Amniotic epithelial cell (primary cell): ENCODE measurements at places on chromosomes 2 and 18.

DNA sequence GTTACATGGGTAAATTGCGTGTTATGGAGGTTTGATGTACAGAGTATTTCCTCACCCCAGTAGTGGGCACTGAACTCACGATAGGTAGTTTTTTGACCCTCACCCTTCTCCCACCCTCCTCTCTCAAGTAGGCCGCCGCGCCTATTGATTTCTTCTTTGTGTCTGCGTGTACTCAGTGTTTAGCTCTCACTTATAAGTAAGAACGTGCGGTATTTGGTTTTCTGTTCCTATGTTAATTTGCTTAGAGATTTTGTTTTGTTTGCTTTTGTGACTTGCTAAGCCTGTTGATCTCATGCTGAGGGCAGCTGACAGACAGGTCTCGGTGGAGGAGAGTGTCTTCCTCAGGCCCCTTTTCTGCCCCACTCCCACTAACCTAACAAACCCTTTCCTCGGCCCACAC is 36.2 kb downstream of the ACOXL start:
- DNase-seq = no peak

GRCh38 chr2:69642709-69643601 is 584 bp downstream of the AAK1 start:
- DNase-seq = peak; percentile 83

DNA sequence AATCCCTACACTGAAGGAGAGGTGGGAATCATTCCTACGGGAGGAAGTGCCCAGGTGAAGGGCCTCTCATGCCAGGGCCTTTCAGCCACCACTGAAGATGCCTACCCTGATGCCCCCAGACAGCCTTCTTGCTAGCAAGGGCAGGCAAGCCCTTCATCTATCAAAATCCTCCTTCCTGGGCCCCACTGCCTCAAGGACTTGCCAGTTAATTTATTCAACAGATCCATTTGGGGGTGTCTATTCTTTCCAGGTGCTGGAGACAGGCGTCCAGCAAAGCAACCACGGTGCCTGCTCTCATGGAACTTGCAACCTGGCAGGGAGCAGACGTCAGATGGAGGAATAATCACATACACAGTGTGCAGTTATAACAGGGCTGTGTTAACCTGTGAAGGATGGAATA is 95.5 kb downstream of the GYPC start:
- no peak for DNase-seq

DNA sequence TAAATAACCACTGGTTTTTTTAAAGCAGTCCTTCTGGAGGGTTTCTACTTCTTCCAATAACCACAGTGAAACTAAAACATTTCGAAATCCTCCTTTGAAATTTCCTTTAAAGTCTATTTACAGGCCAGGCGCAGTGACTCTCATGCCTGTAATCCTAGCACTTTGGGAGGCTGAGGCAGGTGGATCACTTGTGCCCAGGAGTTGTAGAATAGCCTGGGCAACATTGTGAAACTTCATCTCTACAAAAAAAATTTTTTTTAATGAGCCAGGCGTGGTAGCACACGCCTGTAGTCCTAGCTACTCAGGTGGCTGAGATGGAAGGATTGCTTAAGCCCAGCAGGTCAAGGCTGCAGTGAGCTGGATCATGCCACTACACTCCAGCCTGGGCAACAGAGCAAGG is 15.2 kb downstream of the KIDINS220 start:
- peak; percentile 48 for DNase-seq

DNA sequence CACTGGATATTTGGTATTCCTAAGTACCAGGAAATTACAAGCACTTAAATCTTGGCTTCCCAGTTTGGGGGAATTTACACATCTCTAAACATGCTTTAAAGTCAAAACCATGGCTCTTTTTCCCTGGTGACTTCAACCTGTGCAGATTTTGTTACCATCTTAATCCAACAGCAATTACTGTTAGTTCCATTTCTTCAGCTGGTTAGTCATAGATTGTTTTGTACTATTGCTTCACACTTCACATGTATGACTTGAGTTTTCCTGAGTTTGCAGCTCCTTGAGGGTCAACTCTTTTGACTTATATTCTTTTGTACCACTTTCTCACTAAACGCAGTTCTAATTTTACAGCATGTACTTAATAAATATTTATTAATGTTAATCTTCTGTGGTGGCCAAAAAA is 203.4 kb upstream of the RND3 start:
- peak; percentile 74 for DNase-seq

DNA sequence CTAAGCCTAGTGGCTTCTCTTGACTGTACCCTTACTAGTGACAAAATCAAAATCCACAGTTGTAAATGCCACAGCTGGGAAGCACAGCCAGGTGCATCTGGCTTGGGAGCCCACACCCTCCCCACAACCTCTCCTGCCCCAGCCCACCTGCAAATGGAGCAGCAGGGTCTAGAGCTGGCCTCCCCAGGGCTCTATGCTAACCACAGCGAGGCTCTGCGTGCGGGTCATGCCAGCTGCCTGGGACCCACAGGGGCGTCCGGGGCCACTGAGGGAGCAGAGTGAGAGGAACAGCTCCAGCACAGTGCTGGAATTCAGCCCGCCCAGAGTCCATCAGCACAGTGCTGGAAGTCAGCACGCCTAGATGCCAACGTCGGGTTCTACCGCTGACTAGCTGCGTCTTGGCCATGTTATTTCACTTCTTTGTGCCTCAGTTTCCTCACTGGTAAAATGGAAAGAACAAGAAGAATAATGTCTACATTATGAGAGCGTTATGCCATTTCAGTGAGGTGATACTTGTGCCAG is 109.1 kb upstream of the ID2 start:
- DNase-seq = no peak

DNA sequence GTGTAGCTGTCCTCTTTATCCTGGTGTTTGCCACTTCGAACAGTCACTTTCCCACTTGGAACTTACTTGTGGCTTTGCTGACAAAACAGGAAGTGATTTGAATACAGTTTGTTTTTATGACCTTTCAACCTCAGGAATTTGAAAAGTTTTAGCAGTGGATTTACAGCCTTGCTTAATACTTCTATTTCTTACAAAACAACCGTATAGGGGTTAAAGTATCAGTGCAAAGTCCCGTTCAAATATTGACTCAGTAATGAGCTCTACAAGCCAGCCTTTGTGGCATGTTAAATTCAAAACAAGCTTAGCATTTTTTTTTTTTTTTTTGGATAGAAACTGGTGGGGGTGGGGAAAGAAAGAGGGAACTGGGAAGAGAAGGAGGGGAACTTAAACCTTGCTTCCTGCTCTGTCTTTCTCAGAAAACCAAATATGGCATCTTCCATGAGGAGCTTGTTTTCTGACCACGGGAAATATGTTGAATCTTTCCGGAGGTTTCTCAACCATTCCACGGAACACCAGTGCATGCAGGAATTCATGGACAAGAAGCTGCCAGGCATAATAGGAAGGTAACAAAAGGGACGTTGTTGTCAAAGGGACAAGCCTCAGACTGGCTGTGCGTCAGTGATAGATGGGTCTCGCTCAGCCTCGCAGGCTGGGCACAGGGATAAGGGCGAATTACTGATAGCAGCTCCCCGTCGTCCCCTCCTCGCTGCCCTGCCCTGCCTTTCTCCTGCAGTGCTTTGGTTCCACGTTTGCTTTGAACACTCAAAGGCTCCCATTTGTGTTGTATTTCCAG is at the start of gene HNMT:
Gene HNMT (plus strand): TSS at position 408 of the 793 bp plus-strand sequence. CDS start 19 bp downstream, at position 427.
- peak; percentile 87 for DNase-seq

- DNase-seq = peak; percentile 14
Observed at GRCh38 chr2:233857511-233858141, 3.3 kb upstream of the HJURP start.

- DNase-seq = no peak
Observed at GRCh38 chr18:555705-556457, 24.3 kb upstream of the CETN1 start.

DNA sequence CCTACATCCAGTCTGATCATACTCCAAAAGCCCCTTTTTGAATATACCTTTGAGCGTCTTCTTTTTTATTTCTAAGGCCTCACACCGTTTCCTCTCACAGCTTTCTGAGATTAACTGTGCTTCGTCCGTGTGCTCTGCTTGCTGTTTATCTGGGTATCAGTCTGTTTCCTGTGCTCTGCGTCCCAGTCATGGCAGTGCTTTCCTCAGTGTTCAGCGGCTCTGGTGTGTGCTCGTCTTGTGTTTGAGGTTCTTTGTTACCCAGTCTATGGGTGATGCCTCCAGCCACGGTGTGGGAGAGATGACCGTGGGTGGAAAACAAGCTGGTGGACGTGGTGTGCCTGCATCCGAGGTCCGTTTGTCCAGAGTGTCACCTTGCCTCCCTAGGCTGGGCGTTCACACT is 33.6 kb upstream of the BIN1 start:
- DNase-seq = no peak

- no peak for DNase-seq
Observed at GRCh38 chr2:229501051-229501794, 213.1 kb downstream of the DNER start.

GRCh38 chr2:44897406-44897805 is 44.1 kb upstream of the SIX3 start:
- no peak for DNase-seq

DNA sequence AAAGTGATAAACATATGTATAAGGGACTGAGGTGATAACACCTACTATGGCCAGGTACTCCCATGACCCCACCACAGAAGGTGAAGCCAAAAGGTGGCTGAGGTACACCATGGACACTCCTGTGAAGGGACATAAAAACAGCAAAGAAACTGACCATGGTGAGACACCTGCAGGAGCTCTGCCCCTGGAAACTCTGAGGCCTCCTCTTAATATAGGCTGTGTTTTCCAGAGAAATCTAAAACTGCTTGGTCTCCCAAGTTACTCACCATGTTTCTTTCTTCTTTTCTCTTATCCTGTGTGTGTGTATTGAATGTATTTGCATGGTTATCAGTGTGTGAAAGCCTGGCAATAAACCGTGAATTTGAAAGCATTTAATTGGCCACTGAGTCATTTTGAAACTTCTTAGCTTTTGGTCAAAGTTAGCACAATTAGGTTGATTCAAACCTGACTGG is 739.3 kb upstream of the GCFC2 start:
- DNase-seq = no peak

GRCh38 chr2:83063933-83064332 is 1395.1 kb downstream of the SUCLG1 start:
- DNase-seq = no peak

GRCh38 chr2:30565851-30566358 is 118.9 kb downstream of the LCLAT1 start:
- DNase-seq = peak; percentile 81

DNA sequence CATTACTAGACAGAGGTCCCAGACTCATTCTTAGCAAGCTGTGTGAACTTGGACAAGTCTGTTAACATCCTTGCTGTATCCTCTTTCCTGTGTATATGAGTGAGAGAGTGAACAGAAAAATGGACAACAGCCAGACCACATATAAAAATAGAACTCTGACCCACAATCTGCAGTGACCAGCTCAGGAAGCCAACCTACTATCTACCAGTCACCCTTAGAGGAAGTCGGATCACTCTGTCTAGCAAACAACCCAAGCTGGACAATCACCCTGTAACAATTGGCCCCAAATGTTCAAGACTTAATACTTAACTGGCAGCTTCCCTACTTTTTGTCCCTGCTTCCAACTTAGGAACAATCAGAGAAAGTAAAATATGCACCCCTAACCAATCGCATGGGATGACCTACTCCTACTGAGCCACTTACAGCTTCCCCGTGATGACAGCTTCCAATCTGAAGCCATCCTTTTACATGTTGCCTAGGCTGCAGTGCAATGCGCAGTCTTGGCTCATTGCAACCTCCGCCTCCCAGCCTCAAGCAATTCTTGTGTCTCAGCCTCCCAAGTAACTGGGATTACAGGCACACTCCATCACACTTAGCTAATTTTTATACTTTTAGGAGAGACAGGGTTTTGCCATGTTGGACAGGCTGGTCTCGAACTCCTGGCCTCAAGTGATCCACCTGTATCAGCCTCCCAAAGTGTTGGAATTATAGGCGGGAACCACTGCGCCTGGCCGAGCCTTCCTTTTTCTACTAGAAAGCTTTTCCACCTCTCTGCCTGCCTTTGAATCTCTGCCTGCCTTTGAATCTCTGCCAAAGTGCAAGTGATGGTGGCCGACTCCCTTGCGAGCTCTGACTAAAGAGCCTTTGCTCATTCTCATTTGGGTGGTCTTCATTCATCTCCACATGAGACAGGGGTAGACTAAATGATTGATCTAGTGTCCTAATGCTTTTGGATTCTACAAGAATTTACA is 158.3 kb upstream of the NDUFV2 start:
- peak; percentile 78 for DNase-seq

GRCh38 chr2:158719403-158719802 is 75.7 kb upstream of the DAPL1 start:
- no peak for DNase-seq

DNA sequence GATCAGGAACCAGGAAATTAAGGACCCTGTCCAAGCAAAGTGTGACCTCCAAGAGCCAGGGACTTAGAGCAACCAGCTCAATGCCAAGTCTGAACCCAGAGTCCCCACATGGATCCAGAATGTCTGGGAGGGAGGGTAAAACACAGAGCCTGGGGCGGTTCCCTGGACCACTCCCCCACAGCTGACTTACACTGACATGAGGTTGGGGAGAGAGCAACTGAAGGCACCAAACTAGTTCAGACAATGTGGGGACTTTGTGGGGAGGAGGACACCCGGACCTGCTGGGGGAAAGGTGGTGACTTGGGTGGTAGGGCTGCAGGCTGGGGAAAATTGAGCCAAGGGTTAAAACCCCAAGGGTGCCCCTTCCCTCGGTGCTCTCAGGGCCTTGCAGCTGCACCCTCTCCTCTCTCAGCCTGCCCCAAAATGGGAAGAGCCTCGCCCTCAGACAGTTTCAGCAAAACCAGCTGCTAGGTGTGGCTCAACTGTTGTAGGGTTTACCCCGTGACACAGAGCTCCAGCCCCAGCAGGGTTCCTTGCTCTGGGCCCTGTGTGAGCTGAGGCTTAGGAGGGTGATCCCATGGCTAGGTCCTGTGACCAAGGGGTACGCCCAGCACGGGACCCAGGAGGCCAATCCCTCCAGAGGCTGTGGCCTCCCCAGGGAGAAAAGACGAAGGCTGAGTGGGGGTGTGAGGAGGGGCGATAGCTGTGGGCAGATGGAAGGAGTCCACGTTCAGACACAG is 28.6 kb downstream of the MARCO start:
- DNase-seq = no peak

DNA sequence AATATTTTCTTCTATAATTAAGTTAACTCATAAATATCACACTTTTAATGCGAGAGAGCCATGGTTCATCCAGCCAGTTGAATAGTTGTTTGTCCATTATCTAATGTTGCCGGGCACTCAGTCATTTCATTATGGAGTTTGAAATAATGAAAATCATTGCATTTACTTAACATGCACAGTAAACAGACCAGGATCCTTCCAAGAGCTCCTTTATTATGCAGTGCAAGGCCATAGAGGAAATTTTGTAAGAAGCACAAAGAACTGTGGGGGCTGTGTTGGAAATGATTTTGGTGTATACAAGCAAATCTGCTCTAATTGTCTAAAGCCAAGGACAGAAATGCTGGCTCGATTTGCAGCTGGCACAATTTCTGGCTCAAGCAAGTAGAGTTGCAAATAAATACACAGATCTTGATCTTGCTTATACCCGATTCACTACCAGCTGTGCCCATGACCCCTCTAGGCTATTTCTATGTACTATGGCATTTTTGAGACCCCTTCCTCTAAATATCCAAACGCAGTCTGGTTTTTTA is 400.3 kb upstream of the HNRNPA3 start:
- no peak for DNase-seq

- no peak for DNase-seq
Observed at GRCh38 chr2:65746931-65747675, 314.7 kb upstream of the SPRED2 start.

- DNase-seq = no peak
Observed at GRCh38 chr2:75456111-75456510, 104.6 kb downstream of the EVA1A start.
